NCI-H1417 (cell line): ENCODE measurements at places on chromosomes 11 and 22.
A peak's percentile ranks its signal among the peaks of the same experiment; 100 is the strongest.

DNA sequence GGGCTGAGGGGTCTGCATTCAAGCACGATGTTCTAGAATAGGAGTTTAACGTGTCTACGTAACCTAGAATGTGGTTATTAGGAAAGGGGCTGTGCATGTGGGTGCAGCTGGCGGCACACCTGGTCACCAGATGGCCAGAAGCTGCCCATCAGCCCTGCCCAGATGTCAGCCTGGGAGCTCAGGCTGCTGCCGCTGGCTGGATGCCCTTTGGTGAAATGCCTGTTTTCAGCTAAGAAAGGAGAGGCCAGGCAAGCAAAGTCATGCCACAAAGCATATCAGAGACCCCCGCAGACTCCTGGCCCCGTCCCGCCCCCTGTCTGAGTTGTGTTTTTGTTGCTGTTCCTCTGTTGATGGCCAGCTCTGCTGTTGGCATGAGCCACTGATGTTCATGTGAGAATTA is 11.3 kb upstream of the ADORA2A start:
- no peak for DNase-seq

GRCh38 chr11:102891736-102892135 is 17.0 kb upstream of the MMP12 start:
- no peak for DNase-seq

DNA sequence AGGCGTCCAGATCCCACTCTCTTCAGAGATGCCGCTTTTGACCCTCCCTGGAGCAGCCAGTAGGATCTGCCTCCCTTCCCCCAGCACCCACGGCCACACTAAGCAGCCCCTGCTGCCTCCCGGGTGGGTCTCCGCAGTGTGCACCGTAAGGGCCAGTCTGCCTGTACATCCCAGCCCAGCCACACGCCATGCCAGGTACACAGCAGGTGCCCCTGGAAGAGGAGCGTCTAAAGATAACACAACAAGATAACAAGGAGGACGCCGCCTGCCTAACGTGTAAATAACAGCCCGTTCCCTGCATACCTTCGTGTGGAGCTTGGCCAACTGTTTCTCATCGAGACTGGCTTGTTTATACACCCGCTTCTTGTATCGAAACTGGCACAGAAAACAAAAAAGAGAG is 139.4 kb downstream of the SHANK2 start:
- DNase-seq, result peak; percentile 58

DNA sequence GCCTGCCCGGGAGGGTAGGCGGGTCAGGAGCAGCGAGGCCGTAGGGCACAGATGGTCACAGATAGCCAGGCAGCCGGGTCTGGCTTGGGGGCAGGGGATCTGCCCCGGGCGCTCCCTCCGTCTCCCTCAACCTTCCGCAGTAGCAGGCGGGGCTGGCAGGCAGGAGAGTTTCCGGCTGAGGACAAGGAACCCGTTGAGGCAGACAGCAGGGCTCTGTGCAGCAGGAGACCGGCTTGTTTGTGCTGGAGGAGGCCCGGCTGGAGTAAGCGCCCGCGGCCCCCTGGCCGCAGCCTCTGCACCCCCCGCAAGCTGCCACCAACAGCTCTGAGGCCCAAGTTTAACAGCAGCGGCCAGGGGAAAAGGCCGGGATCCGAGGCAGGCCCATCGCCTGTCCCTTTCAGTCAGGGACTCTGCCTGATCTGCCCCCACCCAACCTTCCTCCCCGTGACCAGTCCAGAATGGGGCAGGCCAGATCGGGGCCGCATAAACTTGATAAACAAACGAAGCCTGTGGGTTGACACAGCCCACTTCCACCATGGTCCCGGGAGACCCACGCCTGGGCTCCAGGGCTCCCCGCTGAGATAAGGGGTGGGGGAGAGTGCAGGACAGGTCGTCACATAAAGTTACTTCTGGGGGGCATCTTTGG is 13.6 kb downstream of the SCARF2 start:
- DNase-seq, result no peak

DNA sequence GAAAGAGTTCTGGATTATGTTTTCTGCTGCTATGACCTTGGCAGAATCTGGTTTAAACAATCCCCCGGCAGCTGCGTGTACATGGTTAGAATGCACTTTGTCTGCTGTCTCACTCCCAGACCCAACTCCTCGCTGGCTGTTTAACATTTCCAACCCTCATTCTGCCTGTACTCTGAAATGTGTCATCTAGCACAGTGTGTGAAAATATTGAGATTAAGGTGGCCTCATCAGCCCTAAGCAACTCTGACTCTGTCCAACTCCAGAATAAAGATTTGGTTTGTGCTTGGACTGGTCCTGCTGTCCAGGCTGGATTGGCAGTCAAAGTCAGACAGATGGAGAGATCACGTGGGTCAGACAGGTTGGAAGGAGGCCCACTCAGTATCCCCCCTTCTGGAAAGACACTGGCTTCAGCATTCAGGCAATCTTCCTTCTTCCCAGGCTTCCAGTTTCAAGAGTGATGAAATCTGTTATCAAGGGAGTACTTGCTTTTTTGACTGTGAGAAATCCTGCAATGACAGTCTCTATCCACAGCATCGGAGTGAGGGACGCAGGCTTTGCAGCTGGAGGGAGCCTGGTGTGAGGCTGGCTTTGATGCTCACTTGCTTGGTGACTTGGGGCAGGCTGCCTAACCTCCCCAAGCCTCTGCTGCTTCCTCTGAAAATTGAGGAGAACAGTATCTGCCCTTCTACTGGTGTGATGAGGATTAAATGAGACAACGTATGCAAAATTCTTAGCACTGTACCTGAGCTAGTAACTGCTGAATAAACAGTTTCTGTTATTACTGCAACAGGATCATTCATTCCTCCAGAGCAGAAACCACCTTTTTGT is 29.8 kb downstream of the ABTB2 start:
- DNase-seq, result no peak

DNA sequence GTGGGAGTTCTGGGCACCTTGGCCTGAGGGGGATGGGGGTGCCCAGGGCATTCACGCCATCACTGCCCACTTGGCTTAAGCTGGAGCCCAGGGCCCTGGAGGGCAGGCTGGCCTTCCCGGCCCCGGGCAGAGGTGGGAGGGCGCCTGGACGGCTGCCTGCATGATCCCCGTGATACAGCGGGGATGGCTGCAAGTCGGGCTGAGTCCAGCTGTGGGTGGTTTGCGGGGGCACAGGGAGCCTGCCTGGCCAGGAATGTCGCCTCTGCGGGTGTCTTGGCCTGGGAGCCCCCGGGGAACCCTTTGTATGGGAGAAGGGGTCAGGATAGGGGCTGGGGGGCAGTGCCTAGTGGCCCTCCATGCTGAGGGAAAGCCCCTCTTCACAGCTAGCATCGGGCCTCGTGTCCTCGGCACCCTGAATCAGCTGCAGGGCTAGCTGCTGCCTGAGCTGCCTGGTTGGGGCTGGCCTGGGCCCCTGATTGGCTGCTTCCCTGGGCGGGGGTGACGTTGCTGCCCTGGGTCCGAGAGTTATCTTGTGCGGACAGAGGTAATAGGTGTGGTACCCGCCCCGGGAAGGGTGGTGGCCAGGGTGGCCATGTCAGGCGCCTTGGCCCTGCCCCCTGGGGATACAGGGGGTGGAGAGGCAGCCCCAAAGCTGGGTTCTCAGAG is 8.3 kb downstream of the BRSK2 start:
- no peak for DNase-seq

- DNase-seq, result no peak
Measured at GRCh38 chr11:46048198-46048597, 73.1 kb downstream of the PHF21A start.
